ENCODE measurements at places on chromosomes 1 and 21.

DNA sequence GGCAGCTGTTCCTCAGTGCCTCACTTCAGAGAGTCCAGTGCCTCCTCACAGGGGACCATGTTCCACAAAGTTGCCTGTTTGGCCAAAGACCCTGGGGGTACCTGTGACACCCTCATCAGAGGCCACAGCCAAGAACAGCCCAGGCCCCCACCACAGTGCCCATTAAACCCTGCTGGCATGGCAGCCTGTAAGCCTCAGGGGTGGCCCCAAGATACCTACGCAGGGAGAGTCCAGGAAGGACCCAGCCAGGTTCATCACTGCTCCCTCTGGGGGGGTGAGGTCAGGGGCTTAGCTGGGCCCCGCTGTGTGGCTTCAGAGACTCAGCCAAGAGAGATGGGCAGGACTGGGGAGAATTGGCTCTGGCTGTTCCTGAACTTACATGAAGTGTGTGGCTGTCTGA lies 19.1 kb upstream of the PRDM16 start:
- peak; percentile 31 for DNase-seq

DNA sequence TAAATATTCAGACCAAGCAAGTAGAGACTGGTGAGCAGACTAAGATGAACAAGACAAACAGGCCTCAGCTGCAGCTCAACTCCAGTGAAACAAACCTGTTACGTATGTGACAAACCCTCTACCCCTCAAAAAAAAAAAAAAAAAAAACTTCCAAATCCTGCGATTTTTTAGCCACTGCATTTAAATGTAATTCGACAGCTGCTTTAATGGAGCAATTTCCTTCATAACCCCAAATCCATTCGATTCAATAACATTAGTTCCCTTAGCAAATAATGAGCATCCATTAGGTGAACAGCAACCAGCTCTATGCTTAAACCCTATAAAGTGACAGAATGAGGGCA lies 31.1 kb downstream of the SIPA1L2 start:
- DNase-seq, result no peak

DNA sequence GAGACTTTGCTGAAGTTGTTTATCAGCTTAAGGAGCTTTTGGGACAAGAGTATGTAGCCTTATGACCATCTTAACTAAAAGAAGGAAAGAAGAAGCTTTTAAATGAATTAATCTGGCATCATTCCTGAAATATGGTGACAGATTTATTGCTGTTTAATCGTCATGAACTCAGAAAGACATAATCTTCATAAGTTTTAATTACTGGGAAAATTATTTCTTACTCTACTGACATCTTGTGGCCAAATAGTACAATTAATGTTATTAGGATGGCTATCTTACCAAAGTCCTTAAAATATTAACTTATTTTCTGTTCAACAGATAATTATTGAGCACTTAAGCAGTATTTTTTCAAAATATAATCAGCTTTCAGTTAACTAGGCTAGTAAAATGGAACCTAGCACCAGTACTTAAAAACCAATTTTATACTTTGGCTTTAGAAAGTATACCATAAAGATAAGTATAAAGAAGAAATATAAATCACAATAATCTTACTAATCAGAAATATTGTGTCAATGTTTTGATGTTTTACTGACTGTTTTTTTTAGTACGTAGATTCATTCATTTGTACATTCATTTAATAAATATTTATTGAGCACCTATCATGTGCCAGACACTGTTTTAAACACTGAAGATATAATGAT lies 34.7 kb upstream of the GPR25 start:
- DNase-seq, result no peak

GRCh38 chr1:14921057-14921456 lies 232.5 kb upstream of the TMEM51 start:
- no peak for DNase-seq

GRCh38 chr21:46509741-46510502 lies 51.2 kb downstream of the DIP2A start:
- peak; percentile 80 for DNase-seq

DNA sequence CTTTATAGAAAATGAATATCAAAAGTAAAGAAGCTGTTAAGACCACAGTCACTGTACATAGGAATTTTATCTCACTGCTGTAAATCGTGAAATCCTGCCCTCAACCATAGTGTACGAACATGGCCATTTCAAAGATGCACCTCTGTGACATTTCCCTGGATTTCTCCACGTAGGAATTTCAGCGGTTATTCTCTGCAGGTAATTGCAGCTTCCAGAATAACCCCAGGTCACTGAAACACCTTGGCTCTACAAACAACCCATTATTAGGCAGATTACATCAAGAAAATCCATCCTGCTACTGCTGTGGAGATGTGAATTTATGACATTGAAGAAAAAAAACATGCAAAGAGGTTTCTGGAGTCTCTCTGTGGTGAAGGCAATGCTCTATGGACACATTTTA lies 196.2 kb upstream of the USP25 start:
- DNase-seq, result no peak

DNA sequence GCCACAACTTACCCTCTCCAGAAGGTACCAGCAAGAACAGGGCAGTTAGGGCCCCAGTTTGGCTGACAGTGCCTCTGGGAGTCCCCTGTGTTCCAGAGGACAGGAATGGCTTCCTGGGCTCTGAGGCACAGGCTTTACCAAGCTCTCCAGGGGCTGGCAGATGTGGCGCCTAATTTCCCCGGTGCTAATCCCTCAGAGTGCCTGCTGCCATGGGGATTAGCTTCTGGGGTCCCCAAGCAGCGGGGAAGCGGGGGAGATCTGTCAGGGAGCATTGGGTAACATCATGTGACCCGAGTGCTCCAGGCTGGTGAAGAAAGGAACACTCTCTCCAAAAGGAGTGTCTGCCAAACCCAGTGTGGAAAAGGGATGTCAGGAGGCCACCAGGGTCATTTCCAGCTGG lies at the start of gene LACTBL1:
Gene LACTBL1 (minus strand): TSS at position 107 of the 400 bp plus-strand sequence. CDS start 550 bp downstream, outside the sequence.
- DNase-seq, result no peak

Measured in left lung (tissue), 14 donors.